ENCODE measurements at places on chromosomes 5 and 9. TPM values are rescaled to one million over a fixed set of nuclear protein-coding genes. Genes with fewer than 3 reads are reported as not detected.
A peak's percentile ranks its signal among the peaks of the same experiment; 100 is the strongest.

GRCh38 chr5:73523861-73524260 is 25.6 kb downstream of the BTF3 start:
- DNase-seq = no peak

Gene ZER1
- 73.3 TPM for total RNA-seq

DNA sequence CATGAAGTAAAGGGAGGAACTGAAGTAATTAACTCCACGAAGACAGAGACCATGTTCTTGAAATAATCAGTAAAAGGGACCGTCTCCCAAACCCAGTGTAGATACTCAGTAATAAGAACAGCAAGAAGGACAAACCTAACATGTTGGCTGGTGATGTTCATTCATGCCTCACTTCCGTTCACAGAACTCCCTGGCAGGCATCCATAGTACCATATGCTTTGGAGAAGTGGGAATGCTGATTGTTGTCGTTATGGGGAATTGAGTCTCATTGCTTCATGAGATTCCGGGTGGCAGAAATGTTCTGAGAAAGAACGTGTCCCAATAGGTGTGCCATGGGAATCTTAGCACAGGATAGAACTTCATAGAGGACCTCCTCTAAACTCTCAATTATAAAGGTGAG is 452.3 kb downstream of the ZSWIM6 start:
- DNase-seq = no peak

GRCh38 chr9:69140123-69140735 is 33.8 kb upstream of the TJP2 start:
- DNase-seq = peak; percentile 7

All from lower leg skin (tissue), 4 donors.